ENCODE measurements at places on chromosomes 13 and 19. TPM values are rescaled to one million over a fixed set of nuclear protein-coding genes. Genes with fewer than 3 reads are reported as not detected.

FCGBP gene
- total RNA-seq, result 122 TPM

DNA sequence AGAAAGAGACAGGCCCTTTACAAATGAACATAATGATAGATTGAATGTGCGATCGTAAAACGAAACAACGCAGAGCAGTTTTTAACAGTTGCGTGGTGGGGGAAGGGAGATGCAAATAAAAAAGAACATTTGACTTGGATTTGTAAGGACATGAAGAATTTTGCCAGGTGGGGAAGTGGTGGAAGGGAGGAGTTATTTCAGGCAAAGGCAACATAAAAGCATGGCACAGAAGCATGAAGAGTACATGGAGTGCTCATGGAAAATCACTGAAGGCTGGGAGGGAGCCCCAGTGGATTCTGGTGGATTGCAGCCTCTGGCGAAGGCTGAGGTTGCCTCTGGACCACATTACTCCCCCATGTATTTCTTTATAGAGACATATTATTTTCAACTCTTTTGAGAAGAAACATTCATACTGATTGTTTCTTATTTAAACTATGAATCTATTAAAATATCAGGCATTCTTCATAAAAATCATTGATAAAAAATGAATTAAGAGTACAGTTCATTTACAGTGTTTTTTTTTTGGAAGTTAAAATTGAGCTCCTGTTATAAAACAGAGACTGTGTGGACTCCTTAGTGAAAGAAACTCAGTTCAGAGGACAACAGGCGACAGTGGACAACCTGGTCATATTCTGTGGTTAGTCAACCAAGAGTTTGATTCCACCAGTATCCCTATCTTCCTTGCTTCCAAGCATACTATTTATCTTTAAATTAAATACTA lies 57.5 kb downstream of the STARD13 start:
- DNase-seq, result no peak

GRCh38 chr13:39577838-39578491 lies 25.0 kb downstream of the LHFPL6 start:
- peak; percentile 20 for DNase-seq

DNA sequence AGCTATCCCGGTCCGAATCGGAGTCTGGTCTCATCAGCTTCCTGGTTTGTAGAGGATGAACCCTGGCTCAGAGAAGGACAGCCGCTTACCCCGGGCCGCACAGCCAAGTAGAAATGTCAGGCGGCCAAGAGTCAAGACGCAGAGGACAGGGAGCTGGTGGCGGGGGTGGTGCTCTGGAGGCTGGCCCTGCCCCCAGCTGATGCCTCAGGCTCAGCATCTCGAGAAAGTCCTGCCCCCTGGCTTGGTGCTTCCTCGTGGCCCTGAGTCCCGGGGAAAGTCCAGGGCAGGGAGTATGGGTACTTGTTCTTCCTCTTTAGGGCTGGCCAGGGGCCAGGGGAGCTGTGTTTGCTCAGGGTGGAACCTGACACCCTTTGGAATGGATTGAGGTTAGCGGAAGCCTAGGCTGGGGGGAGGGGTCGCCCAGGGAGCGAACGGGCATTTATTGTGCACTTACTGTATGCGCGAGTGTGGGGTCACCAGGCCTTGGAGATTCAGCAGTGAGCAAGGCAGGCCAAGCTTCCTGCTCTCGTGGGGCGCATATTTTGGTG lies 2.2 kb downstream of the TJP3 start:
- peak; percentile 52 for DNase-seq

DNA sequence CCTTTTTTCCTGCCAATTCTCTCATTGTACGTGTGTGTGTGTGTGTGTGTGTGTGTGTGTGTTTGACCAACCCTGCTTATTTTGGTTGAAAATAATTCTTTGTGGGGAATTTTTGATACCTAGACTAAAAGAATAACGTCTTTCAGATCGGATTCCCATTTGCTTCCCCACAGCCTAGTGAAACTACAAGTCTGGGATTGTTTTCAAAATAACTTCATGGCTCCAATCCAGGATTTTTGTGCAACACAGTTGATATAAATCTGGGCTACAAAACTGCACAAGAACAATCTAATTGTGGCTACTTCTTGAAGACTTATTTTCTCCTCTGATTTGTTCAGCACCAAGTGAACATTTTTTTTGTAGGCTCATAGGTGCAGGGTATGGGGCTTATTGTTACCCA lies 332.8 kb upstream of the MIR17HG start:
- DNase-seq, result no peak

C19orf33 gene
- total RNA-seq, result 439 TPM

DNA sequence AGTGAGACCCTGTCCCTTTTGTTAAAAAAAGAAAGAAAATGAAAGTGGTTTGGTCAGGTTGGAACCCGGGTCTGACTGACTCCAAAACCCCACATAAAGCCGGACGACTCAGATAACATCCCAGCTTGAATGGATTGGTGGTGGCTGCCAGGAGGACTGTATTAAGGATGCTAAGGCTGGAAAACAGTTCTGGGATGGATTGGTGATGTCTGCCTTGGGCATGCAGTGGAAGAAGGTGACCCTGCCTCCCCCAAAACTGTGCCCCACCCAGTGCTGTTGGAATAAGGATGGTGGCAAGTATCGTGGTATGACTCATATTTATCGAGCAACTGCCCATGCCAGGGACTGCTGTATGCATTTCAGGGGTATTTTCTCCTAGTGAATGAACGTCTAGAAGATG lies 18.5 kb upstream of the COLGALT1 start:
- no peak for DNase-seq

NFKBIB gene
- total RNA-seq, result 33.0 TPM

DNA sequence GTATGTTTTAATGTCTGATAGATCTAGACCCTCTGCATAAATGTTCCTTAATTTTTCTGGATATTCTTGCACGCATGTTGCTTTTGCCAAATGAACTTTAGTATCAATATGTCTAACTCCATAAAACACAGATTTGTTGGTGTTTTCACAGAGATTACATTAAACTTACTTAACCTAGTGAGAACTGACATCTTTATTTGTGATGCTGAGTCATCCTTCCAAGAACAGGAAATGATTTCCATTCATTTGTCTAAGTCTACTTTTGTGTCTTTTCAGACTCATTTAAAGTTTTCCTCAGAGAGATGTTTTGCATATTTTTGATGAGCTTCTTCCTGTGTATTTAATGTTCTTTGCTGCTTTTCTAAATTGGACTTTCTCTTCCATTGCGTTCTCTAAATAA lies 184.0 kb downstream of the SLC7A1 start:
- no peak for DNase-seq

ANGPTL4 gene
- 52.2 TPM for total RNA-seq

DNA sequence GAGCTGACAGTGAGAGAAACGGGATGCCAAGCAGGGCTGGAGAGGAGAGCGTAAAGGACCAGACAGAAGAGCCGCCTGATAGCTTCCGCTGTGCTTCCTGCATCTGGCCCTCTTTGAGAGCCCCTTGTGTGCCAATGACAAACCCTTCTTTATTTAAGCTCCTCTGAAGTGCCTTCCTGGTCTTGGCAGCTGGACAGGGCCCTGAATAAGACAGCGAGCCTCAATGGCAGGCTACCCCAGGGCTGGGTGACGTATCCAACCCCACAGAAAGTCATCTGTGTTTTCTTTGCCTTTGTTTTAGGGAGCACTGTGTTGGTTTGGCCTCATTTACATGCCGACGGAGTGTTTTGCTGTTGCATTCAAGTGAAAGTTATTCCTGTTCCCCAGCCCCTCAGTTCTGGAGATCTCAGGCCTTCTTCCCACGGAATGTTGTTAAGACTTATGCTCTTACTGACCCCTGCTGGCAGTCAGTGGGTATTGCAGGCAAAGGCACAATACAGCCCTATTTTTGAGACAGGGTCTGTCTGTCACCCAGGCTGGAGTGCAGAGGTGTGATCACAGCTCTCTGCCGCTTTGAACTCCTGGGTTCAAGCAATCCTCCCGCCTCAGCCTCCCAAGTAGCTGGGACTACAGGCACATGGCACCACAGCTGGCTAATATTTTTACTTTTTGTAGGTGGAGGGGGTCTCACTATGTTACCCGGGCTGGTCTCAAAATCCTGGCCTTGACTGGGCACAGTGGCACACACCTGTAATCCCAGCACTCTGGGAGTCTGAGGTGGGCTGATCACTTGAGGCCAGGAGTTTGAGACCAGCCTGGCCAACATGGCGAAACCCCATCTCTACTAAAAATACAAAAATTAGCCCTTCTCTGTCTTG lies 16.8 kb downstream of the CCL25 start:
- no peak for DNase-seq

DNA sequence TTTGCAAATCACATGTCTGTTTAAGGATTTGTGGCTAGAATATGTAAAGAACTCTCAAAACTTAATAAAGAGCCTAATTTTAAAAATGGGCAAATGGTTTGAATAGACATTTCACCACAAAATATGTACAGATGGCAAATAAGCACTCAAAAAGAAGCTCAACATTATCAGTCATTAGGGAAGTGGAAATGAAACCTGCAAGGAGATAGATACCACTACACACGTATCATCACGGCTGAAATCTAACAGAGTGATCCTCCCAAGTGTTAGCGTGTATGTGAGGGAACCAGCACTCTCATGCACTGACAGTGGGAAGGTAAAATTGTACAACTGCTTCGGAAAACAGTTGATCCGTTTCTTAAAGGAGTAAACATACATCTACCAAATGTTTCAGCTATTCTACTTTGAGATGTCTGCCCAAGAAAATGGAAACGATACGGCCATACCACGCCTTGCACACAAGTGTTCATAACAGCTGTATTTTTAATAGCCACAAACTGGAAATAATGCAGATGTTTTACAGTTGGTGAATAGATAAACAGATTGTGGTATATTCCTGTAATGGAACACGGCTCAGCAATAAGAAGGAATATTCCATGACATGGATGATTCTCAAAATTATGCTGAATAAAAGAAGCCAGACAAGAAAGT lies 14.5 kb downstream of the ARHGEF7 start:
- DNase-seq, result no peak

GRCh38 chr13:36629057-36629385 lies 44.8 kb upstream of the SERTM1 start:
- DNase-seq, result no peak

HSH2D gene
- total RNA-seq, result not detected

ZNF506 gene
- 50.0 TPM for total RNA-seq

DNA sequence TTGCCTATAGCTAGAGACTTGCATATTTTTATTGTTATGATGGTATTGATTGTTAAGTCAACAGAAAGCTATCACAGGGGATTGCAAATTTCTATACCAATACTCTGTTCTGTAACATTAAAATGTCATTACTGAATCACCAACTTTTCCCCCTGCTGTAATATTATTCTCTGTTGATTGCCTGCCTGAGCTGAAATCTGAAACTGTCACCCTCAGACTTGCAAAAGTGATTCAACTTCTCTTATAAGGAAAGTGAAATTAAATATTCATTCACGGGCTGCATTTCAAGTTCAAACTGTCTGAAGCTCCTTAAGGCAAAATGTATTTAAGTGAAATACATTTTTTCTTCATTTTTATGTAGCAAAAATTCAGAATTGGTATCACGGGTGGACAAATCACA lies 723.2 kb downstream of the PCDH9 start:
- DNase-seq, result no peak

DNA sequence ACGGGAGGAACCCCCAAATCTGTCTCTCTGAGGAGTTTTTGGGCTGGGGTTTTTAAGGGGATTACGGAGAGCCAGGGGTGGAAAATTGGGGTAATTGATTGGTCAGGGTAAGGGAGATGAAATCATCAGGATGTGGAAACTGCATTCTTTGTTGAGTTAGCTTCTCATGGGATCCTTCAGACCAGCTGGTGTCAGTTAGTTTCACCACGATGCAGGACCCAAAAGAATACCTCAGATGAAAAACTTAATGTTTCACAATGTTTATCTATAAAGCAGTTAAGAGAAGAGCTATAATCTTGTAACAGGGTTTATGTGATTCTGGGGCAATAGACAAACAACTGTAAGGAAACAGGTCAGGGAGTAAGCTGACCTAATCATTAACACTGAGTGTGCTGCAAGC lies 230.8 kb downstream of the POU4F1 start:
- DNase-seq, result no peak

GZMM gene
- total RNA-seq, result 2.5 TPM

- no peak for DNase-seq
Measured at GRCh38 chr19:33863436-33863835, 66.8 kb downstream of the KCTD15 start.

KIR2DL4 gene
- not detected for total RNA-seq

BTBD2 gene
- 54.0 TPM for total RNA-seq

- DNase-seq, result no peak
Measured at GRCh38 chr13:30153545-30154426, 153.6 kb downstream of the KATNAL1 start.

GRCh38 chr19:42282819-42283187 lies 13.8 kb downstream of the CIC start:
- DNase-seq, result no peak

- DNase-seq, result no peak
Measured at GRCh38 chr19:40305403-40305802, 20.3 kb upstream of the AKT2 start.

TMEM38A gene
- 3.5 TPM for total RNA-seq

DNA sequence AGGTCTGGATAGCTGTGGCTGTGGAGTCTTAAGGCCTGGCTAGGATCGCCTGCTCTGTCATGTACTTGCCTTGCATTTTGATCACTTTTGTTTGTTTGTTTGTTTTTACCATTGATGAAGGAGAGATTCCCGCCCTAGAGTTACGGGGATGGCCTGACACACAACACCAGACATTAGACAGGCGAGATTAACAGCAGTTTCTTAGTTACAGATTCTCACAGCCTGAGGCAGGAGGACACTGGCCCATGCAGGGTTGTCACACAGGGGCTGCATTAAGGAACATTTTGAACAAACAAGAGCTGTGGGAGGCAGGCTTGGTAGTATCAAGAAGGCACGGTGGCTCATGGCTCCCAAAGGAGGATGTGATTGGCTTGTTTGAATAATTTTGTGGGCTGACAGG lies 291.8 kb downstream of the HS6ST3 start:
- DNase-seq, result no peak
